ENCODE measurements at places on chromosomes 6 and 20.

- DNase-seq: no peak
Observed at GRCh38 chr6:111850295-111850937, 22.8 kb downstream of the FYN start.

DNA sequence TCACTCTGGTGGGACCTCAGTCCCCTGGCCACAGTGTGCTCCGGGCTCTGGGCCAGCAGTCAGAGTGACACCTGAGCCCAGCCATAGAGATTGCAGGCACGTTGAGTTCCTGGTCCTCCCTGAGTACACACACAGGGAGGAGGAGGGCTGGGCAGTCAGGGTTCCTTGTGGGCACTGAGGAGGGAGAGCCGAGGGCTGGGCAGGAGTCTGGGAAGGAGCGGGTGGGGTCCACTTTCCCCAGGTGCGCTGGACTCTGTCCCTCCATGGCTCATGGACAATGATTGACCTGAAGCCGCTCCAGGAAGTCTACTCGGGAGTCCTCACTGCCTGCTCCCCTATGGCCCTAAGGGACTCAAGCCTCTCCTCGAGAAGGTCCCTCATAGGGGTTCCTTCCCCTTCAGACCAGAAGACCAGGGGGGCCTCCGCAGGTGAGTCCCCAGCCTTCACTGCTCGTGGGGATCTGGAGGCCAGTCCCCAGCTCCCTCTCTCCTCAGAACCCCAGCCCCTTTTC is 1.1 kb downstream of the SLC44A4 start:
- no peak for DNase-seq

DNA sequence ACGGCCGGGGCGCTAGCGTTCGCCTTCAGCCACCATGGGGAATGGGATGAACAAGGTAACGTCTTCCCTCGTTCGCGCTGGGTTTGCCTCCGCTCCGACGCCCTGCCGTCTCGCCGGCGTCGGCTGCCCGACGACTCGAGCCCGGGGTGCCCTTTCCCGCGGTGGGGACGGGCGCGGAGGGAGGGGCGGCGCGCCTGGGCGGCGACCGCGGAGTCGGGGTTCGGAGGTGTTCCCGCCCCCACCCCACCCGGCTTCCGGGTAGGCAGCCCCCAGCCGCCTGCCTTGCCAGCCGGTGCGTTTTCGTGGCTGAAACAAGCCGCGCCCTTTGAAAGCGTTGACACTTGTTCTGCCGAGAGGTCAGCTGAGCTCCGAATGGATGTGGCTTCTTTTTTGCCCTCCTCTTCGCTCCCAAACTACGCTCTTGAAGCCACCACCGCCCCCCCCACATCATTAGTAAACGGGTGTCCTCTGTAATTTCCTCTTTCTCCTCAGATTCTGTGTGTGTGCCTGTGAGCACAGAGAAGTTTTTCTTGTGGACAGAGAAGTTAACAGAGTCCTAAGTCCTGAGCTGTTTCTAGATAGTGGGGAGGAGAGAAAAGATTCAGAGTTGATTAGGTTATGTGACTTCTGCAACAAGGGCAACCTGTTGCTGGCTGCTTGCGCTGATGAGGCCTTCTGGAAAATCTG is 362 bp downstream of the DUSP22 start:
- DNase-seq: peak; percentile 83

DNA sequence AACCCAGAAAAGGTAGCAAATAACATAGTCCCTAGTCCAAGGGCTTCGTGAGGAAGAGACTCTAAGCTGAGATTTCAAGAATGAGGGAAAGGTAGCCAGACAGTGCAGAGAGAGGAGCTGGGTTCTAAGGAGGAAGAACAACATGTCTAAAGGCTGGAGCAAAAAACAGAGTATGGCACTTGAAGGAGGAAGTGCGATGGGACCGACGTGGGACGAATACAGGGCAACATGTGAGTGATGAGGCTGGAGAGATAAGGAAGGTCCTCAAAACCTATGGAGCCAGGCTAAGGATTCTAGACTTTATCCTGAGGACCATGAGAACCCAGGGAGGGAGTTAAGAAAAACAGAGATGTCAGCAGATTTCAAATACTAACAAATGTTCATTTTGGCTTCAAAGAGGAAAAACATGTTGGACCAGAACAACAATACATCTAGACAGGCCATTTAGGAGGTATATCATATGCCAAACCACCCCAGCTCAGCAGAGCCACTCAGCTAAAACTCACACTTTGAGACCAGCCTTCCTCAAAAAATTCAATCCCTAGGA is 17.5 kb downstream of the ATXN1 start:
- no peak for DNase-seq

- DNase-seq: no peak
Observed at GRCh38 chr20:10609276-10609675, 64.5 kb downstream of the JAG1 start.

DNA sequence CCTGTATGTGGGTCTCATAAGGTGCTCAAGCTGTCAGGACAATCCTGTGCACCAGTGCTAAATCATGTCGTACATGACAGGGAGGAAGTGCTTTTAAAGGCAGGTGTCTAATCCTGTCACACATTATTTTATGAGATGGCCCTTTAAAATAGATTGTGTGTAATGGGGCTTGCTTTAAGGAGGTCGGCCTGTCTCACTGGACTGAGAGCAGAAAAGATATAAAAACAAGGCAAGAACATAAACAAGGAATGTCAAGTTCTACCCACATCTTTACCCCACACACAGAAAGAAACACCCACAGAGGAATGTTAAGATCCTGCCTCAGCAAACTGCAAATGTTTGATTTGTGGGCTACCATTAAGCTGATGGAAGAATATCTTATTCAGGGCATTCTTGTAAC is 279.0 kb downstream of the FOXA2 start:
- DNase-seq: no peak

DNA sequence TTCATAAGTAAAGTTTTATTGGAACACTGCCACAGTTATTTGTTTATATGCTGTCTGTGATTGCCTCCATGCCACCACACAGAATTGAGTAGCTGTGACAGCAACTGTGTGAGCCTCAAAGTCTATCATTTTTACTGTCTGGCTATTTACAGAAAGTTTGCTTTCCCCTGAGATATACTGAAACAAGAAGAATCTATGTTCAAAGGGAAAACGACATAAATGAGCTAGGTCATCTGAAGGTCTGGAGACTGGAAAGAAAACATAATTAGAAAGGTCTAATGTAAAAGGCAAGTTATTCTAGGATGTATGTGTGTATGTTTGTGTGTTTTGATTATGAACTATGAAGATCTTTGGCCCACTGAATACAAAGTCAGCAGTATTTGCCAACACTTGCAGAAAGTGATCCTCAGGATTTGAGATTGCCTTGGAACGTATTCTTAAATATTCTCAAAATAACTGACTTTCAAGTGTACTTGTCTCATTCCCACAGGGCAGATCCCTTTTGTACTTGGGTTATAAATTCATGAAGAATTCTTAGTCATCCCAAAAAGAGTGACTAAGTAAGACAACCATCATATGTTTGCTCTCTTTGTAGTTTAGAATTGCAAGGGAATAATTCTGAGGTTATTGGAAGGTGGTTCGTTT is 677.7 kb downstream of the DOK5 start:
- DNase-seq: no peak
